ENCODE measurements at places on chromosomes 4 and X.

GRCh38 chr4:122259849-122260248 lies 107.7 kb downstream of the BLTP1 start:
- no peak for DNase-seq

- DNase-seq: no peak
Measured at GRCh38 chr4:83831588-83831987, 295.7 kb downstream of the GPAT3 start.

DNA sequence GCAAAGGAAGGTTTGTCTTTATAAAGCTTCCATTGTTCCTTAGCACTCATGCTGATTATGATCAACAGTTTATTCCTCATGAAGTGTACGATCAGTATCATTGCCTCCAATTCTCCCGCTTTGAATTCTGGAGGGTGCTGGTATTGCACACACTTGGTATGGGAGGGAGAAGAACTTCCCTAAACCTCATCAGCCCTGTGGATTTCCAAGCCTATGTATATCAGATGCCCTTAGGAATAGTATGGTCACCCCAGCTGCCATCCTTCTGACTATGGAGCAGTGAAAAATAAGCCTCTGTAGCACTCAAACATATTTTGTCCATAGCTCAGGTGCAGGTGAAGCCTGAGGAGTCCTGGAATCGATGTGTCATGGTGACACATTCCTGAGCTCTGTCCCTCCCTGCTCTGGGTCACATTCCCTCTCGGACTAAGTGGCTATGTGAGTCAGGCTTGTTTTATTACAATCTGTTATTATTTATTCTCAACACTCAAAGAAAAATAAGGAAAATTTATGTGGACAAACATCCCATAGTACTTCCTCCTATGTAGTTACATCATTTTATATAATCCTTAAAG lies 2.0 kb upstream of the ZDHHC9 start:
- DNase-seq: no peak

- DNase-seq: no peak
Measured at GRCh38 chr4:8219236-8219635, 20.1 kb downstream of the SH3TC1 start.

- no peak for DNase-seq
Measured at GRCh38 chrX:45445745-45446412, 245.2 kb upstream of the DIPK2B start.

DNA sequence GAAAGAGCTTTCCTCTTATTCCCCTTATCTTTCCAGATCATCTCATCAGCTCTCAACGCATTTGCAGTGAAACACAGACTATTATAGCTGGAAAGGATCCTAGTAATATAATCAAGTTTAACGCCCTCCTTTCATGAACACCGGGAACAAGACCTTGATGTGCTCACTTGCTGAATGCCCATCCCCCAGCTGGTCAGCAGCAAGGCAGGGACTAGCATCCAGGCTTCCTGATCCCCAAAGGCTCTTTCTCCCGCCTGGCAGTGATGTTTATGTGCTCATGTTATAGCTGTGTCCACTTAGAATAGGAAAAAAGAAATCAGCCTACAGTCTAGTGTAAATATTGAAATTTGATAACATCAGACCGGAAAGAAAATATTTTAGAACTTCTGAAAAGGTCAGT lies 24.6 kb downstream of the GPC4 start:
- DNase-seq: no peak

- no peak for DNase-seq
Measured at GRCh38 chr4:147839200-147839599, 107.3 kb downstream of the ARHGAP10 start.

DNA sequence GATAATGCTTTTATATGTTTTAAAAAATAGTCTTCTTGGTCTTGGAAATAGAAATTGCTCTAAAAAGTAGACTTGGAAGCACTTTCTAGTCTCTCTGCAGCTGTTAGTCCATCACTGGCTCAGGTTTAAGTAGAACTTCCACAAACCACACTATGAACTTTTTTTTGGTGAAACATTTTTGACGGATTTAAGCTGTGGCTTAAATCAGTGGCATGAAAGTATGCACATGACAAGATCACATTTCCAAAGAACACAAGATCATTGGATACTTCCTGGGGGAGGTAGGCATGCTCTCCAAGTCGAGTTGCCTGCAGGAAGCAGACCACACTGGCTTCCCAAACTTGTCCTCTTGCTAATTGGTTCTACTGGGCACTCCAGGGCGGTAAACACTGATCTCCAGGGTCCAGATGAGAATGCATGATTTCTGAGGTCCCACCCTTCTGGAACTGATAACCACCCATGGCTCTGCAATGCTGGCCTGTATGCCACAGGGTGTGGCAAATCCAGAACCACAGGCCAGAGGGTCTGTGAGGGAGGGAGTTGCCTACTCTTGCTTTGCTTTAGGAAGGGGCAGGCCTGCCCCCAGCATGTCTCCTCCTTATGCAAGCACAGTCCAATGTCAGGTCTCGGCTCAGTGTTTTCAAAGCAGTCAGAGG lies 331.9 kb upstream of the SFRP2 start:
- DNase-seq: no peak

DNA sequence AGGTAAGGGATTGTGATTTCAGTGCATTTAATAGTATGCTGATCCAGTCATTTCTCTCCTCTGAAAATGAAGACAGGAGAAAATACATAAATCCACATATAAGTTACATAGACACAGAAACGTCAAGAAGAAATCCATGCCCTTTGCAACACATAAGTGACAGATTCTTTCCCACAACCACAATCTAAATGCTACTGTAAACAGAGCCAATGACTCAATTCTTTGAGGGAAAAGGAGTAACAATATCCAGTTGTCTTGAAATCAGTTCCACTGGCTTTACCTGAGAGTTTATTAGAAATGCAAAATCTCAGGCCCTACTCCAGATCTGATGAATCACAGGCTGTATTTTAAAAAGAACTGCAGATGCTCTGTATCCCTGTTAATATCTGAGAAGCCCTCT lies 66.4 kb downstream of the ARAP2 start:
- DNase-seq: no peak

GRCh38 chrX:27740933-27741332 lies 66.9 kb upstream of the MAGEB10 start:
- DNase-seq: no peak

- peak; percentile 17 for DNase-seq
Measured at GRCh38 chr4:106201373-106201772, 114.6 kb downstream of the TBCK start.

DNA sequence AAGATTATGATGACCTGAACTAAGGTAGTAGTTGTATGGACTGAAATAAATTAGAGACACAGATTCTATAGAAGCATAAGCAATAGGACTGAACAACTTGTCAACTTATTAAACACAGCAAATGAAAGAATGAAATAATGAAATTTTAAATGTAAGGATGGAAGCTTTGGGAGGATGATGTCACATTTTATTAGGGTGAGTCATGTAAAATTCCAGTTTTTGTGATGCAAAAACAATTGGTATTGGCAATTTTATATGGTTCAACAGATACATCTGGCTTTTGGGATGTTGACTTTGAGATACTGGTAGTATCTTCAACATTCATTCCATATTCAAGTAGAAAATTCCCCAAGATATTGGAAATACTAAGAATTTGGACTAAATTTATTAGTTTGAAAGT lies 72.7 kb upstream of the IL15 start:
- no peak for DNase-seq

DNA sequence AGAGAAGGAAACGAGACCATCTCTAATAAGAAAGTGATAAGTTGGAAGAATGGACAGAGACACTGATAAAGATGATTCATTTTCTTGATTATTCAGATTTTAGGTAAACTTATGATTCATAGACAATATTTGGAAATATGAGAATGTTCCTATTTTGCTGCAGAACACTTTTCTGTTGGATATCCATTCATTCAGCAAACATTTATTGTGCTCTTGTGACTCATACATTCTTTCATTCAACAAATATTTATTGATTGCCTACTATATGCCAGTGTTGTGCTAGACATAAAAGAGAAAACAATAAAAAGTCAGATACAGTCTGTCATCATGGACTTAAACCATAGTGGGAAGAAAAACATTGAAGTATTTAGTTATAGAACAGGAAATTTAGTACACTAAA lies 1232.0 kb downstream of the STIM2 start:
- no peak for DNase-seq

DNA sequence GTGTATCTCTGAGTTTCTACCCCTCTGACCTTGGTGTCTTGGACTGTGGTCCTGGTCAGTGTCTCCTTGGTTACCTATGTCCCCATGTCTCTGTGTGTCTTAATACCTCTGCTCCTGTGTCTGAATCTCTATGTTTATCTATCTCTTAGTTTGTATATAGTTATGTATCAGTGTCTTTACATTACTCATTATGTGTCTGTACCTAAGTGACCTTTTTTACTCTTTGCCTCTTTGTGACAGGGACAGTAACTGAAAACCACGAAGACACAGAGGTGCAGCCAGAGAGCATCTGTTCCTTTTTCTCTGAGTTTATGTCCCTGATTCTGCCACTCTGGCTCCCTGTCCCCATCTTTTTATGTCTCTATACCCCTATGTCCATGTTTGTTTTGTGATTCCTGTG lies 49.4 kb downstream of the ITIH6 start:
- no peak for DNase-seq

- no peak for DNase-seq
Measured at GRCh38 chr4:17134565-17134964, 236.1 kb upstream of the LDB2 start.

GRCh38 chr4:3872834-3873313 lies 106.7 kb downstream of the ADRA2C start:
- no peak for DNase-seq

DNA sequence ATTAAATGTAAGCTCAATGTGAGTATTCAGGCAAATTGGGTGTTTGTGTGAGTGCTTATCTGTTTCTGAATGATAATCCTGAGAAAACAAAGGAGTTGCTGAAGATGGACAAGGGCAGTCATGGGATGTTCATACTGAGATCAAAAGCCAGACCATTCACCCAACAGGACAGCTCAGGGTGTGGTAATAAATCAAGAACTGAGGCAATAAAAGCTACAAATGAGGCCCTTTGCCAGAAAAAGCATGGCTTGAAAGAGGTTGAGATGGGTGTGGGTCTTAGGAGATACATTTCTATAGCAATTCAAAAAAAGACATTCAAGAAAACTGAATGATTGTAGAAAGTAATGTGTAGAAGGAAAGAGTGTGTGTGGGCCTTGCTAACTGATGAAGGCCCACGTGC lies 425.8 kb upstream of the BOD1L1 start:
- DNase-seq: no peak

DNA sequence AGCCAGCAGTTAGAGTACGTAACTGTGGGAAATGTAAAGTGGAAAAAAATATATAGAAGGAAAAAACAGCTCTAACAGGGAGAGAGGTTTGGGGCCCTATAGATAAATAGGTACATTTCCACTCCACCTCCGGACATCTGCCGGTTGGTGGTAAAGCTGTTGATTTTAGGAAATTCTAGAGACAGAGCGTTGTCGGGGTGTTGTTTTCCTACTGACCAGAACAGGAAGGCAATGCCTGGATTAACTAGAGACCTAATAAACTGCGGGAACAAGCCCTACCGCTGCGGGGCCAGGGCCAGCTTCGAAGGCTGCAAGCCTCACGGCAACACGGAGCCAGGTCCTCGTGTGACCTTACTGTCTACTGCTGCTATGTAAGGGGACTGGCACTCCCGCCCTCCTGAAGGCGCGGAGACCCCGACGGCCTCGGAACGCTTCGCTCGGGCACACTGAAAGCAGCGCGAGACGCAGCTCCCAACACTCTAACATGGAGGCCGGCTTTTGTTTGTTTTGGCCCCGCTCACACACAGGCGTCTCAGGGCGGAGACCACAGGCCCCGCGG lies 702 bp upstream of the CDKN2AIP start:
- peak; percentile 22 for DNase-seq

DNA sequence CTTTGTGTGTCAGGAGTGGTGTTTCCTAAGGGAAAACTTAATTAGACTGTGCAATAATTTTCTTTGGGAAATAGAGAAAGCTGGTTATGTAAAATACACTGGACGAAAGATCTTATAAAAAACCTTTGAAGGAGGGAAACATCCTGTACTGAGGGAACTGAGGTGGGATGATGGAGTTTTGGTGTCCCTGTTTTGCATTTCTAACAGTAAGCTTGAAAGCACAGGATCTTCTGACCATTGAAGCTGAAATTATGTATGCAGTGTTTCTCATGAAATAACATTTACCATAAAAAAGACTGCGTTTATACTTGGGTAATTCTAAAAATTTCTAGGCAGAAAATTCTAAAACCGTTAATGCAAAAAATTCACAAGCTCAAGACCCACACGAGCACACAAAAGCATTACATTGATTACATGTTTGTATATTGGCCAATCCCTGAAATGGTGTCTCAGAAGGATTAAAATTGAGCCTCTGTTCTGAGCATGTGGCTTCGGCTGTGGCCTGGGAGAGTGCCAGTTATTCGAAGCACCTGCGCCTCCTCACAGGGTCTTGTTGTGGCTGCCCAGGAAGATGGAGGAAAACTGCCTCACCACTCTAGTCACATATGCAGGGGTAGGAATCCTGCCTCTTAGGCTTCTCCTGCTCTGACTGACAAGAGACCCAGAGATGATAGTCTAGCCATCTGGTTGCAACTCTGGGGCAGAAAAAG lies 49.5 kb downstream of the JADE3 start:
- DNase-seq: no peak

- DNase-seq: no peak
Measured at GRCh38 chr4:86443495-86443894, 83.6 kb upstream of the MAPK10 start.

DNA sequence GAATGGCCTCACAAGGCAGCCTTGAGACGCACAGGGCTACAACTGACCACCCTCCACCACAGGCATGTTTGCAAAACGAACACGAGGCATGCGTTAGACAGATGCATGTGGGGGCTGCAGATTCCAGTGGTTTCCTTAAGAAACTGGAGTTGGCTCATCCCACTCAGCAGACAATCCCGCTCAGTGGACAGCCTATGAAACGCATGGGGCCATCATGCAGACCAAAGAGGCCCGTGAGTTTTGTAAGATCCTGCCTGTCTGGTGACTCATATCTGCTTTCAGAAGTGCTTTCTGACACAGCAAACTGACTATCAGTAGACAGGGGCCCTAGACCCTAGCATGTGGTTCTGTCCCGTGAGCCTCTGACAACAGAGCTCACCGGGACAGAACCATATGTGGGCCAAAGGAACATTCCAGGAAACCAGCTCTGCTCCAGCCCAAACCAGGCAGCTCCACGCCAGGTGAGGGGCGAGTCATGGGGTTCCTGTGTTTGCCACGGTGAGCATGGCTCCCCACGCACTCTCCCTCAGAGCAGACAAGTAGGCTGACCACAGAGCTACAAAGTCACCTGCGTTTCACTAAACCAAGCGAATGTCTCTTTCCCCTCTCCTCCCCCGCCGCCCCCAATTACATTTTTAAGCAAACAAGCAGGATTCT lies 74.4 kb downstream of the MTMR1 start:
- DNase-seq: no peak

DNA sequence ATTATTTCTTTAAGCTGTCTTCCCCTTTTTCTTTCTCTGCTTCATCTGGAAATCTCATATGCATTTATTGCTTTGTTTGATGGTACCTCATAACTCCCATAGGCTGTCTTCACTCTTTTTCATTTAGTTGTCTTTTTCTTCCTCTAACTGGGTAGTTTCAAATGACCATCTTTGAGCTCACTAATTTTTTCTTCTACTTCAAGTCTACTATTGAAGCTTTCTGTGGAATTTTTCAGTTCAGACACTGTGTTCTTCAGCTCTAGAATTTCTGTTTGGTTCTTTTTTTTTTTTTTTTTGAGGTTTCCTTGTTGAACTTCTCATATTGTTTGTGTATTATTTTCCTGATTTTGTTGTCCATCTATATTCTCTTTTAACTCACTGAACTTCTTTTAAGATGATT lies 23.0 kb downstream of the CASK start:
- DNase-seq: no peak

Data from NCI-H1694 treated with DMSO at 0.1 percent for 48 hours (cell line).